ENCODE measurements at places on chromosomes 1 and 21.

GRCh38 chr1:206941766-206942418 lies 4.4 kb downstream of the PIGR start:
- DNase-seq = no peak

DNA sequence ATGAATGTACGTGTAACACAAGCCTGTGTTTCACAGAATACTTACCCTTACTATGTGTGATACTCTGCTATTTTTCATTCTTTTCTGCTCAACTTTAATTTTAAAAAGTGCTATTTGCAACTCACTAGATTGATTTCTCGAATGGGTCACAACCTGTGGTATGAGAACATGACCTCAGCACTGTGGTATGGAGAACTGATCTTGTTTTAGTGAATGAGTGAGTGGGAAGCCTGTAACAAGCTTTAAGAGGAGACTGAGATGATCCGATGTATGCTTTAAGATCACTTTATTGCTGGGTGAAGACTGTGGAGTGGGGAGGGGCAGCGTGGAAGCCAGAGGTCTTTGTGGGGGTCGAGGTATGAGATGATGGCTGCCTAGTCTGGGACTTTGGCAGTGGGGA lies 21.6 kb downstream of the MECR start:
- no peak for DNase-seq

GRCh38 chr1:162861625-162862024 lies 650 bp upstream of the CCDC190 start:
- DNase-seq = no peak

DNA sequence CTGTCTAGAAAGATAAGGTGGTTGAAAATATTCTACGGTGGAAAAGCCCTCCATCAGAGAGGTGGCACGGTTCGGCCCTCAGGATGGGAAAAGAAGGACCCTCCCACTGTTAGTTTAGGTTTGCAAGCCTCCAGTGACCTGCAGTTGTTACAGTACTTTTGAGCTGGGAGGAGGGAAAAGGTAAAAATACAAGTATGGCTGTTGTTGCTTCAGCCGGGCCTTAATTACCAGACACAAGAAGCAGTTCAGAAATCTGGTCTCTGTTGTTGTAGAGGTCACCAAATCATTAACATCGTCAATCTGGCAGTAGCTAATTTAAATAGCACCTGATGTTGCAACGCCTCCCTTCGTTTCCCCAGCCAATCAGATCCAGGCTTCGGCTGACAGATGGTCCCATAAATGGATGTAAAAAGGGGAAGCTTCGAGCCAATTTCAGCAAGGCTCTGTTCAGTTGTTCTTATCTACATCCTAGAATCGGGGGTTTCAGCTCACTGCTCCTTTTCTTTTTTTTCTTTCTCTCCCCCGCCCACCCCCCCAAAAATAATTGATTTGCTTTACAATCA lies at the start of gene ELAVL4:
Gene ELAVL4 (plus strand): TSS at position 424 of the 563 bp plus-strand sequence. CDS start 270 bp downstream, outside the sequence.
- no peak for DNase-seq

- no peak for DNase-seq
Observed at GRCh38 chr1:109946511-109946910, 35.9 kb downstream of the CSF1 start.

GRCh38 chr1:25543425-25544242 lies at the start of gene LDLRAP1:
Gene LDLRAP1 (plus strand): TSS chr1:25543606. CDS start chr1:25543699, 93 bp downstream.
- DNase-seq = no peak

DNA sequence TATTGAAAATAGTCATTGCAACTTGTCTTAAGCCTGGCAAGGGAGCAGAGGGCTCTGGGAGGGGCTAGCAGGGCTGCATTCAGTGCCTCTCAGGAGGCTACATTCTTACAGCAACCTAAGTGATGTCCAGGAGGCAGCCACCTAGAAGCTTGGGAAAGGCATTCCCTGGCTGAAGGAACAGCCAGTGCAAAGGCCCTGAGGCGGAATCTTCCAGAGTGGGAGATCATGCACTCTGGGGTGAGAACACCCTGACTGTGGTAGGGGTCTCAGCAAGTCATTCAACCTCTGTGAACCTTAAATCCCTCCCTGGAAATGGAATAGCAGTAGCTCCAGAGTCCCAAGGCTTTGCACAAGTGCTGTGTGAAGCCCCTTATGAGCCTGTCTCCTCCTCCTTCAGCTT lies 84.1 kb downstream of the TAS1R2 start:
- no peak for DNase-seq

DNA sequence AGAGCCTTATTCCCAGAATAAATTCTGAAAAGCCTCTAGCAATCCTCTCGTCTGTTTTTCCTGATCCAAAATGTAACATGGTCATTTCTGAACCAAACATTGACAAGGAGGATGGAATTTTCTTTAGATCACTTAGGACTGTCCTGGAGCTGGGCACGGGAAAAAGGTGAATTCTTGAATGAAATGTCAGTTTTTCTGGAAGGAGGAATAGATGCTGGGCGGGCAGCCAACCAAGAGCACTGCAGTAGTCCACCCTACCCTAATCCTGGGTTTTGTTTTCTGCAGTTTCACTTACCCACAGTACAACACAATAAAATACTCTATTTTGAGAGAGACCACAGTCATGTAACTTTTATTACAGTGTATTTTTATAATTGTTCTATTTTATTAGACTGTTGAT lies 20.9 kb downstream of the RIT1 start:
- DNase-seq = no peak

- no peak for DNase-seq
Observed at GRCh38 chr1:61221642-61222041, 139.3 kb downstream of the NFIA start.

DNA sequence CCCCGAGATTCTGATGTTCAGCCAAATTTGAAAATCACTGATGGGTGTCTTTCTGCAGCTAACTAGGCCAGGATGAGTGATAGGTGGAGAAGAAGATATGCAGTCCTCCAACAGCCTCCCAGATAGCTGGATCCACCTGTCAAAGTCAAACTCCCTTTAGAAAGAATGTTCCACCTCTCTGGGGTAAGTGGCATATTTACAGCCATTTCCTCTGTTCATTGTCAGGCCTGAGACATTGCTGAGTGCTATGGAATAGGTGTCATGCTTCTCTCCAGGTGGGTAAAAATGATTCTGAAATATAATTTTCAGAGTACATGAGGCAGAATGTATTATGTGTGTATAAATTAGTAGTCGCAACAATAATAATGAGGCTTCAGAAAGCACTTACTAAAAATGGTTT lies 316.8 kb downstream of the TTLL7 start:
- no peak for DNase-seq

- no peak for DNase-seq
Observed at GRCh38 chr1:153932156-153933131, 9.7 kb upstream of the GATAD2B start.

GRCh38 chr1:33875862-33876261 lies 12.0 kb downstream of the HMGB4 start:
- no peak for DNase-seq

- no peak for DNase-seq
Observed at GRCh38 chr1:205360891-205361290, 4.2 kb upstream of the KLHDC8A start.

DNA sequence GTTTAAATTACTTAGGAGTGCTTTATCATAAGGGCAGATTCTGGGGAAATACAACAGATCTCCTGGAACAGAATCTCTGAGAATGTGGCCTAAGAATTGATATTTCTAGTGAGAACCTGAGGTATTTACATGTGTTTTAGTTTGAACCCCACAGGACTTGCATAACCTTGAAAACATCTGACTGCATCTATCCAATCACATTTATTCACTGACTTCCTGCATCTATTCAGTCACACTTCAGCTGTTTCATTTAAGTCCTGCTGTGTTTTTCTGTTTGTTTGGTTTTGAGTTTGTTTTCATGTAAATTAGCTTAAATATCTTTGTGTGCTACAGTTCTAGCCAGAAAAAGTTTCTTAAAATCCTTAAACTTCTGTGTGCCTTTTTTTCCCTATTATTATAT lies 1260.7 kb downstream of the PLA2G4A start:
- DNase-seq = no peak

DNA sequence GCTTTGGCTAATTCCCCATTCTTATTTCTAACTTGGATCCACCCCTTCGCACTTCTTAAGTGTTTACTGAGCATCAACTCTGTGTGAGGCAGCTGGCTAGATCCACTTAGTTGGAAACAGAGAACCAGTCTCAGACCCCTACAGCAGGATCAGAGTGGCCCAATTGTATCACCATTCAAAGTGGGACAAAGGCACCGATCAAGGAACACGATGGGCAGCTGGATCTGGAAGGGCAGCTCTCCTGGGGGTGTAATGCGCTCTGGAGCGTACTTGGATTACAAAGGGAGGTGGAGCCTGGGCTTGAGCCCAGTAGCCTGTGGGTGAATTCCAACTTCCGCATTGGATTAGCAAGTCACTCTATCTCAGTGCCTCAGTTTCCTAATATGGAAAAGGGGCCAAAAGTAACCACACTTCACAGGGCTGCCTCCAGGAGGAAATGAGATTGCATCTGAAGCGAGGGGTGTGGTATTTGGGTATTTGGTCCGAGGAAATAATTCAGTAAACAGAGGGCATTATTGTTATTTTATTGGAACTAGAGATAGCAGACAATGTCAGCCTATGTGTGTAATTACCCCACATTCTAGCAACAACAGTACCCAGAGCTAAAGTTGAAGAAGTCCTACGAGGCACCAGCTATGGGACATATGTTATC lies 11.9 kb downstream of the ECE1 start:
- DNase-seq = no peak

DNA sequence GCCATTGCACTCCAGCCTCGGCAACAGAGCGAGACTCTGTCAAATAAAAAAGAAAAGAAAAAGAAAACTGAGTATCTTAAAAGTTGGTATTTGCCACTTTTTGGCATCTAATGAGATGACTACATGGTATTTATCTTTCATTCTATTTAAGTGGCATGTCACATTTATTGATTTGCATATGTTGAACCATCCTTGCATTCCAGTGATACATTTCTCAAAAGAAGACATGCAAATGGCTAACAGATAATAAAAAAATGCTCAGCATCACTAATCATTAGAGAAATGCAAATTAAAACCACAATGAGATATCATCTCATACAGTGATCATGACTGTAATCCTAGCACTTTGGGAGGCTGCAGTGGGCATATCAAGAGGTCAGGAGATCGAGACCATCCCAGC lies 28.1 kb downstream of the SFPQ start:
- no peak for DNase-seq

- no peak for DNase-seq
Observed at GRCh38 chr21:45979651-45980050, 1.9 kb upstream of the COL6A1 start.

GRCh38 chr1:60891765-60892164 lies 190.6 kb upstream of the NFIA start:
- no peak for DNase-seq

DNA sequence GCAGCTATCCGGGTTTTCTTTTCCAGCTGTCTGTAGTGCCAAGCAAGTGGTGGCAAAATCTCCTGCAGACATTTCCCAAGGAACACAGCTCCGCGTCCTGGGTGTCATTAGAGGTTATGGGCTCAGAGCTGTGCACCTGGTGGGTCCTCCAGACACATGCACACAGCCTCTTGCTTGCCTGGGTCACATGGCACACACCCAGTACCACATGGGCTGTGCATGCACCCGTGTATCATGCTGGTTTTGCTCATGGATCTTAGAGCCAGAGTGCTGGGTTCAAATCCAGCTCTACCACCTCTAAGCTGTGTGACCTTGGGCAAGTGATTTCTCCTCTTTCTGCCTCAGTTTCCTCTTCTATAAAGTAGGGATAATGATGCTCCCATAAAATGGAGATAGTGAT lies 61.7 kb downstream of the ALPL start:
- DNase-seq = no peak

DNA sequence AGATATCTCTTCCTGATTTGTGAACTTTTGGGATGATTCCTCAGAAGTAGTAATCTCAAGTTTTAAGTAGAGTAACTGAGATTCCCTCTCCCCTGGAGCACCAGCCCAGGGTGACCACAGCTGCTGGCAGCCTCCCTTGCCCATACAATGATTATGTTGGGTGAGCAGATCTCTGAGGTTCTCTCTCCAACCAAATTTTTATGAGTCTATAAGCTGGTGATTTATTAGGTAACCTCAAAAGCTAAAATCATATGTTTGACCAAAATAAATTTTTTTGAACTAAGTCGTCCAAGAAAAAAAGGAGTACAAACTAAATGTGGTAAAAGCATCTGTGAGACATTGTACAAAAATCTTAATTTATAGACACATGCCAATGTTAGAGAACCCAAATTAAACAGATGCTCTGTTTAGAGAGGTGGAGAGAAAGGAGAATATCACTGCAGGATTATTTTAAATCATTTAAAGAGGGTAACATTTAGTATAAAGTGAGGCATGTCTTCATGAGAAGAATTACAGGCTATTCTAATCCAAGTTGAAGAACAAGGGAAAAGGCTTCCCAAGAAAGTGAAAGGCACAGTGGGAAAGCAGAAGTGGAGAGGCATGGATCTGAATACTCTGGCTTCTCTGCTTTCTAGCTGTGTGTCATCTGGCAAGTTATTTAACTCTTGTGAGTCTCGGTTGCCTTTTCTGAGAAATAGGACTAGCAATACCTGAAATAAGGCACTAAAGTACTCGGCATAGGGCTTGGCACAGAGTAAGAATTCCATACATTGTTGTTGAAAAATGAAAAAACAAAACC lies 2.5 kb downstream of the AKNAD1 start:
- DNase-seq = no peak

DNA sequence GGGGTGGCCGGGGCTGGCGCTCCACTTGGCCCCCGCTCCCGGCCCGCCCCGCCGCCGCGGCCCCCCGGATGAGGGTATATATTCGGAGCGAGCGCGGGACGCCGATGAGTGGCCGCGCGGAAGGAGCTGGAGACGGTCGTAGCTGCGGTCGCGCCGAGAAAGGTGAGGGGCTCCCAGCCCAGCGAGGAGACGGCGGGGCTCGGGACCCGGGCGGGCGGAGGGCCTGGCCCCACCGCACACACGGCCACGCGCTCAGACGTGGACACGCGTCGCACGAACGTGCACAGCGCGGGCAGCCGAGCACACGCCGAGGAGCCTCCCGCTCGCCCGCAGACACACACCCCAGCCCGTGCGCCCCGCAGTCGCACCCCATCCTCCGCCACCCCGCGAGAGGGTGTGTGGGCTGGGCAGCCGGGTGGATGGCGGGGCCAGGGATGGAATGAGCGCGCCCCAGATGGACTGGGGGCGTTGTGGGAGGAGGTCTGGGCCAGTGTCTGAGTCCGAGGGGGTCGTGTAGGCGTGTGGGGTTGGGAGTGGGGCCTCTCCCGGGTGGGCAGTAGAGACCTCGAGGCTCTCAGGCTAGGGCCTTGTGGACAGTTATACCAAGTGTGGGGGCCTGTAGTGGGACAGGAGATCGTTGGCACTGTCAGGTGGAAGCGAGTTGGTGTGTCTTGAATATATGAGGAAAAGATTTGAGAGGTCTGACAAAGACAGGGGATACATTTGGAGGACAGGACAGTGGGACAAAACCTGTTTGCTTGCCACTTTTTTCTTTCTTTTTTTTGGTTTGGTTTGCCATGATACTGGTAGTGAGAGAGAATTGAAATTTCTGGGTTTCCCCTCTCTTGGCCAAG lies at the start of gene UAP1:
Gene UAP1 (plus strand): TSS at position 107 of the 854 bp plus-strand sequence. CDS start 4,347 bp downstream, outside the sequence.
- no peak for DNase-seq

- DNase-seq = no peak
Observed at GRCh38 chr1:169511316-169512005, 25.7 kb upstream of the SLC19A2 start.

DNA sequence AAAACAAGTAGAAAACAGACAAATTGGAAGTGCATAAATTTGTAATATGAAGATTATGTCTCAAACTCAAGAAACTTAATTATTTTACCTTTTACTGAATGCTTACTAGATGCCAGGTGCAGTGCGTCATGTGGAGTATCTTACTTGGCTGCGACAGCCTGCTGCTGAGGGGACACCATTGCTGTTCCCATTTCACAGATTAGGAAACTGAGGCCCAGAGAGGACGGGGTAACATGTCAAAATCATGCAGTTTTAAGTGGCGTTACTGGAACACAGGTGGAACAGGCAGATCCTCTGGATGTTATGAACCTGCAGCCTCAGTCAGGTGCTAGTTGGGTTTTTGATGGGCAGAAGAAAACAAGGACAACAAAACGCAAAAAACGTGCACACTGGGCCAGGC lies 7.3 kb upstream of the DHRS3 start:
- DNase-seq = no peak
